ENCODE measurements at places on chromosomes 1 and 21.

DNA sequence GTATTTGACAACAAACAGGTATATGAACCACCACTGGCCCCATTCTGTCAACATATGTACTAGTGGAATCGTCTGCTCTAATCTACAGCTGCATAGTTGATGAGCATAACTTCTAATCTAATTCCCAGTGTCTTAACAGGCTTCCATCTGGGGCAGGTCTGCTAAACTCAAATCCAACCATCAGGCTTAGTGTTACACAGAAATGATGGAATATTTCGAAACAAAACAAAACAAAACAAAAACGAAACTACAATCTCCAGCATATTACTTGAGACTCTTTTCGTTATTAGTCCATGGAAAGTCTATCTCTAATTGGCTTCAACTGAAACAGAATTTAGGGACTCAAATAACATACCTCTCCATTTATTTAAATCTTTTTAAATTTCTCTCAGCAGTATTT, 37.6 kb downstream of the DIPK1A start:
- DNase-seq = no peak

GRCh38 chr1:17248781-17249180, at the start of gene PADI3:
Gene PADI3, plus strand, starts transcription at chr1:17249098. Its CDS starts 40 bp downstream, at chr1:17249138.
- no peak for DNase-seq

DNA sequence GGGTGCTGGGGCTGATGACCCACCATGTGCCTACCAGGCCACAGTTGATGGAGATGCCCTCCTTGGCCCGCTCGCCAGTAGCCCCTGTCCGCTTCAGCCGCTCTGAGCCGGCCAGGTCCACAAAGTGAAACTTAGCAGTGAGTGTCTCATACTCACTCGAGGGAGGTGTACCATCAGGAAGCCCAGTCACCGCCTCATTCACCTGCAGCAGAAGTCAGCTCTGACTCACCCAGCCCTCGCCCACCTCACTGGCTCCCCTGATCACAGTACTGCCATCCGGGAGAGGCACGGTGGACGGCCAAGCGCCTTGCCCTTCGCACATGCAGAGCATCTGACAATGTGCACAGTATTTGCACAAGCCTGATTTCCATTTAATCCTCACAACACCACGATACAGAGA, 18.8 kb downstream of the KIF21B start:
- DNase-seq = no peak

GRCh38 chr21:16205527-16205926, 475.7 kb downstream of the USP25 start:
- DNase-seq = no peak

DNA sequence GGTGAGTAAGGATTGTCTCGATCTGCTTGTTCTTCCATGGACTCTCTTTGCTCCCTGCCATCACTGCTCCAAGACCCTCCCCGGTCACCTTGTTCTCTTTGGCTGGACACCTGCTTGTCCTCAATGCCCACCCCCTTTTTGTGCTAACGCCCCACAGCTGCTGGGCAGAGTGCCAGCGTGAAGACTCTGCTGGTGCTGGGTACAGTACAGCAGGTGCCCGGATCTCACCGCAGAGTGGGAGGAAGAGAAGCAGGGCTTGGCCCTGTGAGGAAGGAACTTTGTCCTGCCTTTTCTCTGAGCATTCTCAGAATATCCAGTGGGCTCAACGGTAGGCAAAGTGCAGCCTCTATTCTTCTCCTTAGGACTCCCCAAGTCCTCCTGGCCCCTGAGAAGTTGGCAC, 90.1 kb downstream of the PLXNA2 start:
- DNase-seq = no peak

DNA sequence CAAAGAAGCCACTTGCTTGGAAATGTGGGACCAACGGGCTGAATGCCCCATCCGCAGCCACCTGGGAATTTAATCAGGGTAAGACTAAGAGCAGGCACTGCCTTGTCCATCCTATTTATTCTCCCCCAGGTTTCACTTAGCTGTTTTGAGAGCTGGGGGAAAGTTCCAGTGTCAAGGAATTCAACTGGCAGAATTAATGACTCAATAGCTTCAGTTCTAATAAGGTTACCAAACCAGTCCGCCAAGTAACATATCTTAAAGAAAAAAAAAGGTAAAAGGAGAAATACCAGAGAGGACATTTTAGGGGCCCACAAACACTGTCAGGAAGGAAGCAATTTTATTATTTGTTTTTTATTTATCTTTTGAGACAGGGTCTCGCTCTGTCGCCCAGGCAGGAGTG, 157.6 kb upstream of the SOD1 start:
- no peak for DNase-seq

DNA sequence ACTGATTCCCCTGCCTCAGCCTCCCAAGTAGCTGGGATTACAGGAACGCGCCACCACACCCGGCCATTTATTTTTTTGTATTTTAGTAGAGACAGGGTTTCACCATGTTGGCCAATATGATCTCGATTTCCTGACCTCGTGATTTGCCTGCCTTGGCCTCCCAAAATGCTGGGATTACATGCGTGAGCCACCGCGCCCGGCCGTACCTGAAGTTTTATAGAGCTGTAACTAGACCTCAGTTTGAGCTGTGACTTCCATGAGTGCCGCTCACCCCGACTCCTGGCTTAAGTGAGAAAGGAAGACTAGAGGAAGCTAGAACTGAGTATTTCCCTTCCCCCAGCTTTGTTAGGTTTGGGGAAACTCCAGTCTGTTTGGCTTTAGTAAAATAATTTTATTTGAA, 1283.1 kb downstream of the KCNT2 start:
- no peak for DNase-seq
